ENCODE measurements at places on chromosomes 6 and 20. TPM values are rescaled to one million over a fixed set of nuclear protein-coding genes. Genes with fewer than 3 reads are reported as not detected.

DNA sequence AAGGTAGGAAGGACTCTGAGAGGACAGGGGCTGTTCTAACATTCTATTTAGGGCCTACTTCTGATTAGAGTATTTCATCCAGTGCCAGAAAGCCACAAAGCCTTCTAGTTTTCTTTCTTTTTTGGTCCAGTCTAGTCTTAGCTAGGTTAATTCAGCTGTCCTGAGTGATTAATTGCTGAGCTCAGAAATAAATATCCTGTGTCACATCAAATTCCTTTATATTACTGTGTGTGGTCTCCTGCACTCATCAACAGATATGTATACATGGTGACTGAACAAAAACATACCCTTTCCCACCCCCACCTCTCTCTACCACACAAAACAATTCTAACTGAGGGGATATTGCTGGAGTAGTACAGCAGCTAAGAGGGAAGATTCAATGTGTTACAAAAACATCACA, 601.5 kb upstream of the NRSN1 start:
- H3K27me3 ChIP-seq, result no peaks in the 10 kb centered on the region
- H3K4me3 ChIP-seq, result no peak overlapping the region
- H3K4me1 ChIP-seq, result no peaks in the 10 kb centered on the region
- H3K27ac ChIP-seq, result no peak overlapping the region
- no peaks in the 10 kb centered on the region for H3K36me3 ChIP-seq

DNA sequence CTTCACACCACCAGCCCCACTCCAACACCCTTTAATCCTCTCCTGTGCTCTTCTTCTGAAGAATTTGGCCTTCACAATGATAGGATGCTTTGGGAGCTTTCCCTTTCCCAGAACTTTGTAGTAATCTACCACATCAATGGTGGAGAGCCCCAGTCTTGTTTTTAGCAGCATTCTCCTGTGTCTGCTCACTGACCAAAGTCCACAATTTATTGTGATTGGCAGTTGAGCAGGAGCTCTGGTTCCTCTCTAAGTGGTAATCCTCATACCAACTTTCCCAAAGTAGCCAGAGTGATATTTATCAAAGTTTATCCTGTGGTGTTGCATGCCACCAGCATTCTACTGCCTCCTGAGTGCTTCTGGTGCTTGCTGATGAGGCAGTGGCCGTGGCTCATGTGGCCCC, 29.0 kb upstream of the OPN5 start:
- H3K27me3 ChIP-seq, result peaks cover 7% of the 10 kb centered on the region
- no peak overlapping the region for H3K27ac ChIP-seq
- H3K36me3 ChIP-seq, result no peaks in the 10 kb centered on the region
- H3K4me1 ChIP-seq, result no peaks in the 10 kb centered on the region

- no peaks in the 10 kb centered on the region for H3K27me3 ChIP-seq
- DNase-seq, result peak; percentile 82
- H3K36me3 ChIP-seq, result peaks cover 14% of the 10 kb centered on the region
- peak within 1 kb of the TSS; percentile 100 for H3K4me3 ChIP-seq
- peaks cover 25% of the 10 kb centered on the region for H3K4me1 ChIP-seq
These were observed at the start of gene RGL2 for GRCh38 chr6:33298773-33299236. RGL2 (minus strand) TSS chr6:33298942; CDS start chr6:33298610, 332 bp downstream.

- no peaks in the 10 kb centered on the region for H3K36me3 ChIP-seq
- peaks cover 14% of the 10 kb centered on the region for H3K27me3 ChIP-seq
- H3K4me3 ChIP-seq, result no peak overlapping the region
These were observed 59.0 kb upstream of the TFB1M start for GRCh38 chr6:155373276-155373675.

- peaks cover 49% of the 10 kb centered on the region for H3K4me1 ChIP-seq
- peaks cover 6% of the 10 kb centered on the region for H3K36me3 ChIP-seq
- H3K27ac ChIP-seq, result peak overlapping the region; percentile 41
- no peak for DNase-seq
- no peak overlapping the region for H3K4me3 ChIP-seq
These were observed 74.1 kb downstream of the PRDM1 start for GRCh38 chr6:106160189-106160588.

GRCh38 chr6:33203443-33204164, 851 bp upstream of the HSD17B8 start:
- peaks cover 3% of the 10 kb centered on the region for H3K27me3 ChIP-seq
- peak overlapping the region; percentile 98 for H3K27ac ChIP-seq
- H3K4me1 ChIP-seq, result peaks cover 65% of the 10 kb centered on the region
- peaks cover 25% of the 10 kb centered on the region for H3K36me3 ChIP-seq
- DNase-seq, result no peak
- peak overlapping the region; percentile 100 for H3K4me3 ChIP-seq

GRCh38 chr6:104599821-104600638, 259.7 kb downstream of the HACE1 start:
- H3K4me1 ChIP-seq, result no peaks in the 10 kb centered on the region
- DNase-seq, result no peak
- no peak overlapping the region for H3K4me3 ChIP-seq
- peaks cover 4% of the 10 kb centered on the region for H3K36me3 ChIP-seq
- H3K27me3 ChIP-seq, result no peaks in the 10 kb centered on the region

- H3K36me3 ChIP-seq, result peaks cover 2% of the 10 kb centered on the region
- peaks cover 1% of the 10 kb centered on the region for H3K4me1 ChIP-seq
- H3K4me3 ChIP-seq, result no peak overlapping the region
- no peak overlapping the region for H3K27ac ChIP-seq
- H3K27me3 ChIP-seq, result no peaks in the 10 kb centered on the region
These were observed 25.9 kb downstream of the ECHDC1 start for GRCh38 chr6:127317388-127318128.

- no peak for DNase-seq
- peaks cover 7% of the 10 kb centered on the region for H3K27me3 ChIP-seq
- peaks cover 9% of the 10 kb centered on the region for H3K4me1 ChIP-seq
- no peak overlapping the region for H3K27ac ChIP-seq
- H3K36me3 ChIP-seq, result no peaks in the 10 kb centered on the region
- no peak overlapping the region for H3K4me3 ChIP-seq
These were observed 25.4 kb upstream of the ZNF831 start for GRCh38 chr20:59138114-59138748.

GRCh38 chr6:46191961-46192360, 21.2 kb upstream of the ENPP5 start:
- no peak overlapping the region for H3K27ac ChIP-seq
- H3K4me3 ChIP-seq, result no peak overlapping the region
- no peak for DNase-seq
- H3K27me3 ChIP-seq, result no peaks in the 10 kb centered on the region
- no peaks in the 10 kb centered on the region for H3K36me3 ChIP-seq

Gene RGL2
- total RNA-seq, result 51.4 TPM

Gene ERVFRD-1
- not detected for total RNA-seq

Gene AVP
- not detected for total RNA-seq

Gene RHAG
- total RNA-seq, result not detected

Gene CRIP3
- 2.0 TPM for total RNA-seq

Gene INSM1
- not detected for total RNA-seq

Gene NEURL2
- total RNA-seq, result 1.9 TPM

Gene MYH7B
- 0.19 TPM for total RNA-seq

Gene C6orf141
- not detected for total RNA-seq

Gene COL11A2
- total RNA-seq, result 1.1 TPM

Gene SOBP
- total RNA-seq, result 0.05 TPM

Gene GLP1R
- not detected for total RNA-seq

Measured in natural killer cell treated with Interleukin-12 subunit alpha and Interleukin-12 subunit beta and Interleukin-15 and Interleukin-18, amount 100 ng/mL, for 72 hours (primary cell).